Activated CD4-positive, alpha-beta memory T cell treated with anti-CD3 and anti-CD28 coated beads for 36 hours (primary cell): ENCODE measurements at places on chromosomes 3 and 15. TPM values are rescaled to one million over a fixed set of nuclear protein-coding genes. Genes with fewer than 3 reads are reported as not detected.

DZIP3 gene
- 11.3 TPM for total RNA-seq

- no peak for DNase-seq
These were observed 181.0 kb upstream of the CBLB start for GRCh38 chr3:106049821-106050220.

DNA sequence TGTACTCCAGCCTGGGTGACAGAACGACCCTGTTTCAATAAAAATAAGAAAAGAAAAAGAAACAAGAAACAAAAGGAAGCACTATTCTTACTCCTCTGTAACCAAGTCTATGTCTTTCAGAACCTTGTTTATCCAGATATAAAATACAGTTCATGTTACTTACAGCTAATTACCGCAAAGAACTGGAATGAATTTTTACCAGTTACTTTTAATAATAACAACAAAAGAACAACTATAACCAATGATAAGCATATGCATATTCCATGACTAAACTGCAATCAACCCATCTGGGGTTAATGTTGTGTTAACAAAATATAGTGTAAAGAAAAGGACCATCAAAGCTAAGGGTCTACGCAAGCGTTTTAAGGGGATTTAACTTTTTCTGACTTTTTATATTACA lies 123.2 kb downstream of the SNRK start:
- no peak for DNase-seq

DNA sequence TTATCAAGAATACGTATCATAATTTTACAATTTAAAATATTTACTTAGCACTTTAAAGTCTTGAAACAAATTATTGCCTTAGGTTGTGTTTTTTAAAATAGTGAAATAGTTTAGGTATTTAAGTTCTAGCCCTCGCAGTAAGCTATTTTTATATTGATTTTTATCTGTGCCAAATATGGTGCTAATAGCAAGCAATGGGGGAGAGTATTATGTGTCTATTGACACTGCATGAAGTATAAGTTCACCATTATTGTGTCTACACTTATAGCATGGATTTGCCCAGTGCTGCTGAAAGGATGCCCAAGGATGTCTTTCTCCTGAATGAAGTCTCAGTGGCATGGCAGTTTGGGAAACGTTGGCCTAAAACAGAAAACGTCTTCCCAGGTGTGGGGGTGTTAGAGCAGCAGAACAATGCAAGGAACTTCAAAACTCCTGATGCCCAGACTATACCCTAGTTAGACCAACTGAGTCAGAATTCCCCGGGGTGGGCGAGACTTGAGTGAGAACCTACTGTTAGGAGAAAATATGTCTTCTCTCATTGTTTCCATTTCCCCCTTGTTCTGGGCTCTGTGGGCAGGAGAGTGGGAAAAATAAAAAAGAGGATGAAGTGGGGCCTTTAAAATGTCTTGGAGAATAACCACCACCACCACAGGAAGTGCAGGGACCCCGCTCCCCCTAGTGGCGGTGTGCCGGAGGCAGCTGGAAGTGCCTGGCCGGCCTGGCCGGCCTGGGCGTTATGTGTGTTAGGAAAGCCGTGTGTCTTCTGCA lies 104.2 kb upstream of the SLC7A14 start:
- peak; percentile 59 for DNase-seq

PCSK6 gene
- 0.24 TPM for total RNA-seq

GRCh38 chr3:129602730-129603560 lies 3.5 kb downstream of the PLXND1 start:
- DNase-seq, result no peak

- no peak for DNase-seq
These were observed 123.7 kb upstream of the IGSF10 start for GRCh38 chr3:151584566-151584965.

PRKCD gene
- 23.8 TPM for total RNA-seq

GRCh38 chr3:186929186-186929585 lies 1.1 kb upstream of the ST6GAL1 start:
- no peak for DNase-seq

DNA sequence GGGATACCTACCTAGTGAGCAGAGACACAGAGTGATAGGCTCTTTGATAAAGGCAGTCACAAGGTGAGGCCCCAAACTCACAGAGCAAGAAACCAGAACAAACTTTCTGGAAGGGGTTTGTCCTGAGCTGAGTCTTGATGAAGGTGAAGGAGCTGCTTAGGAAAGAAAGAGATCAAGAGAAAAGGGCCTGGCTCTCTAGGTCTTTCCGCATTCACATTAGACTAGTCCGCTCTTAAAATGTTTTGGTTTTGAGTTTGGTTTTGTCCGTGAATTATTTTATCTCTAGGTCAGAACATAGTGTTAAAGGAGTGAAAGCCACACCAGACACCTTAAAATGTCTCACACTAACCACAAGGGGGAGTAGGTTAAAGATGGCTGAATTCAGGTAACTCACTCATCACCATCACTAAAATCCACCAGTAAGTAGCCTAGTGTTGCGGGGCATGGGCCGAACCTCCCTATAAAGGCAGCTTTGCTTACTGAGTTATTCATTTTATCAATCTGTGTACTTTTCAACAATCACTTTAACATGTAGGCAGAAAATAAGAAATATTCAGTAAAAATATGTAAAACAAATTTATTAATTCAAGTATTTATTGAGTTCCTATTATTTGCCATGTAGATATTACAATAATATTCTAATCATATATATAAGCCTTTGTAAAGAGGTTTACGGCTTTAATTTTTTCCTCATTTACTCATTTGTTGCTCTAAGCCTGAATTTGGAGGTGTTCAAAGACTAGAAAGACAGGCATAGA lies 121.5 kb upstream of the TSC22D2 start:
- DNase-seq, result peak; percentile 12

DNA sequence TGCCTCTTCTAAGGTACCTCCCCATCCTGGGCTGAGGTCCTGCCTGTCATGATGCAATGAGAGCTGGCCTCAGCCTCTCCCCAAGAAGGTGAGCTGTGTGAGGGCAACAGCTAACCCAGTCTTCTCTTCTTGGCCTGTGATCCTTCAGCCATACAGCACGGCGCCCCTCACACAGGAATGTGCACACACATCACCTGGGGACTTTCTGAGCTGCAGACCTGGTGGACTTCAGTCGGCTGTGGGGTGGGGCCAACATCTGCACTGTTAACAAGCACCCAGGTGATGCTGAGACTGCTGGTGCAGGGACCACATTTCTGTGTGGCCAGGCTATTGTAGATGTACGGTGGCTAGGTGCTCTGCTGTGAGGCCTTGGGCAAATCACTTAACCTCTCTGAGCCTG lies 14.5 kb downstream of the HCN4 start:
- DNase-seq, result no peak

- no peak for DNase-seq
These were observed 18.1 kb downstream of the LRRC58 start for GRCh38 chr3:120331076-120331475.

MORC1 gene
- not detected for total RNA-seq

DNA sequence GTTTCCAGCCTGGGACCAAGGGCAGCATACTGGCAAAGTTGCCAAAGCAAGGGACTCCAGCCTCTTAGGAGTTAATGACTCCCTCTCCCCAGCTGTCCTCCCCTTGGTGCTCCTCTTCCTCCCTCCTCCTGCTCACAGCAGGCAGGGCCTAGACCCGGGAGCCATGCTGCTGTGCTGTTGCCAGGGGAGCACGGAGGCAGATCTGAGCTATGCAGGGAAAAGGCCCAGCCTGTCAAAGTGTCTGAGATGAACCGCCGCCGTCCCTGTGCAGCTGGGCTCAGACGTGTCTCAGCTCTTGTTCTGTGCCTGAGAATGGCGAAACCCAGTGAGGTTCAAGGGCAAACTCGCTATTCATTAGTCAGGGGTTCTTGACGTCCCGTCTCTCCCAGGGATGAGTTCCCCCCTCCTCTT lies 60.8 kb upstream of the POLG start:
- DNase-seq, result no peak

DNA sequence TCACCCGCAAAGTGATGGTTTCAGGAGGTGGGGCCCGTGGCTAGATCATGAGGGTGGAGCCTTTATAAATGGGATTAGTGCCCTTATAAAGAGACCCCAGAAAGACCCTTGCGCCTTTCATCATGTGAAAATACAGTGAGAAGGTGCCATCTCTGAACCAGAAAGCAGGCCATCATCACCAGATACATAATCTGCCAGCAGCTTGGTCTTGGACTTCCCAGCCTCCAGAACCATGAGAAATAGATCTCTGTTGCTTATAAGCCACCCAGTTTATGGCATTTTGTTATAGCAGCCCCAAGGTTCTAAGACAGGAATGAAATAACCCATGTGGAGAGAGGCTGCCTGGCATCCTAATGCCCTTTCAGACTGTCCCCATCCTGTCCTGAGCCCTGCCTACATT lies 127.8 kb upstream of the SMAD3 start:
- DNase-seq, result no peak

TIMP4 gene
- 0.50 TPM for total RNA-seq

DNA sequence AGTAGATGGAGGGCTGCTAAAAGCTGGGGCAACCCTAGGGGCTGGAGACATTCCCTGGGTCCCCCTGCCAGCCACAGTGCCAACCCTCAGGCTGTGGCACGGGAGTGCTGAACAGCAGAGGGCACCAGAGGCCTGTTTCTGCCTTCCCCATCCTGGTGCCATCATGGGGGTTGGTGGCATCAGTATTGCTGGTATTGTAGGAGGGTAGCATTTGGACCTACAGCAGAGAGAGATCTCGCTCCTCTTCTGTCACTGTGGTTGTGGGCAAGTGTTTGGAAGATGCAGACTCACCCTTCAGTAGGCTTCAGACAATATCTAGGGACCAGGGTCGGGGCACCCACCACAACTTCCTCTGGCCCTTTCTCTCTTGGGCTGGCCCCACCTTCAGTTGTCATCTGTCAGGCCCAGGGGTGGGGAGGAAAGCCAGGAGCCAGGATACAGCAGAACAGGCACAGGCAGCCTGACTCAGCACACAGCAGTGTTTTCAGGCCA lies 123.5 kb downstream of the RPLP1 start:
- DNase-seq, result peak; percentile 82

DNA sequence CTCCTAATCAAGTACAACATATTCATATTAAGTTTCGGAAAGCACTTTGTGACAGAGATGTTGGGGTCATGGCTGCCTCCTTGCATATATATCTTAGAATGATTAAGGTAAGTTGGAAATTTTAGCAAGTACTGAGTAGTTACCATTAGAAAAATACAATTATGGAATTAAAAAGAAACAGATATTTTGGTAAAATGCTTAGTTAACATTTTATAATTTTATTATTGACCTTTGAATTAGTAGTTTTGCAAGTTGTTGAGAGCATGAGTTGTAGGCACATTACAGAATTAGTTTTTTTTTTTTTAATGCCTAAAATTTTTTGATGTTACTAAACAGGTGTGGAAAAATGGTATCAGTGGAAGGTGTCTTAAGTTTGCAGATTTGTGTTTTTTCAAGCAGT lies 20.6 kb downstream of the AP4E1 start:
- no peak for DNase-seq

- no peak for DNase-seq
These were observed 28.1 kb upstream of the NEO1 start for GRCh38 chr15:73024168-73024567.

GRCh38 chr3:124201786-124202185 lies 209.9 kb upstream of the ROPN1 start:
- DNase-seq, result no peak

DNA sequence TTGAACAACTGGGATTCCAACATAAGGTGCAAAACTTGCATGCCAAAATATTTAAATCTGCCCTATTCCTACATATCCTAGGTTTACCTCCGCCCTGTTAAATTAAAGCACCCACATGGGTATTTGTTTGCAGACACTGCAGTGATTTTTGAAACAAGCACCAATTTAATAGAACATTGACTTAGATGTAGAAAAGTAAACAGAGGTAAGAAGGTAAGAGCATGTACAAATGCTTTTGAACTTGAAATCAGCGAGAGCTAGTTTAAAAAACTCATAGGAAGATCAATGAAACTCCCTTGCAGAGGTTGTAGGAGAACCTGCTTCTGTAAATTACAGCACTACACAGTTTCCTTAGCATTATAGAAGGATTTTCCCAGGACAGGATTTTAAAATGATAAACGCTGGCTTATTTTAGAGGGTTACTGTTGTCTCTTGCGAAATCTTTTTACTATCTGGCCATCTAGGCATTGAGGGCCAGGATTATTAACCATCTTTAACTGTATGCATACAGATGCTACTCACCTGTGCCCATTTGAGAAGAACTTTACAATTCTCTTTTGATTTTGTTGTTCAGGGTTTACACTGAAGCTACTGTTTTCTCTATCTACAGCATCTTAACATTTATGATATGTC lies 284.8 kb downstream of the FEZF2 start:
- no peak for DNase-seq
